ENCODE measurements at places on chromosomes 12 and 14.
A peak's percentile ranks its signal among the peaks of the same experiment; 100 is the strongest.

- DNase-seq: no peak
These were observed 1.6 kb downstream of the TMEM260 start for GRCh38 chr14:56581041-56581727.

DNA sequence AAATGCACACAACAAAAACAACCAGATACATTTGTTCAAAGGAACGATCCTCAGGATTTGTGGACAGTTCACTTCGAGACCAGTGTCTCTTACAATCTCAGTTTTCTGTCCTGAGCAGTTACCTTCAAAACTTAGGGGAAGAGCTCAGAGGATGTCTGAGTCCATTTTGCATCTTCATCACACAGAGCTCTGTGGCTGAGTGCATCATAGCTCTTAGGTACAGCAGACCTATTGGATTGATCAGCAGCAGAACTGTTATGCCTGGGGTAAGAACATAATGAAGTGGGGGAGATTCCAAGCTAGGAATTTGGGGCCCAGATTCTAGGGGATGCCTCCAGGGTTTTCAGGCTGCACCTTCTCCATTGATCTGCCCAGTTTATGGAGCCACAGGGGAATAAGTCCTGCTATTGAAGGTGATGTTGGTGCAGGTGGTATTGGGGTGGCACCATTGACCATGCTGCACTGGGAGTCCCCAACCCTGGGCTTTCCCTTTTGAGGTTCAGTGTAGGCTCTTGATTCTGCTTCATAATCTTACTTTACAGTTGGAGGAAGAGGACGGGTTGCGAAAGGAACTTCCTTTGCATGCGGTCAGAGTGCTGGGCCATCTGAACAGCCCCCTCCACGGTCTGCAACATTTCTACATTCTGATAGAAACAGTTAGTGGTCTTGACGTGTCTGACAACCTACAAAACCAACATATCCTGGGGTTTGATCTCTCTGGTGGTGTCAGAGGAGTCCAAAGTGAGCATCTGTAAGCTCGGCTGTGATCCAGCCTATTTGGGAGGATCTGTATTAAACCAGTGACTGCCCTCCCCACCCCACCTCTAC lies 112.8 kb downstream of the CHST11 start:
- DNase-seq: peak; percentile 93

DNA sequence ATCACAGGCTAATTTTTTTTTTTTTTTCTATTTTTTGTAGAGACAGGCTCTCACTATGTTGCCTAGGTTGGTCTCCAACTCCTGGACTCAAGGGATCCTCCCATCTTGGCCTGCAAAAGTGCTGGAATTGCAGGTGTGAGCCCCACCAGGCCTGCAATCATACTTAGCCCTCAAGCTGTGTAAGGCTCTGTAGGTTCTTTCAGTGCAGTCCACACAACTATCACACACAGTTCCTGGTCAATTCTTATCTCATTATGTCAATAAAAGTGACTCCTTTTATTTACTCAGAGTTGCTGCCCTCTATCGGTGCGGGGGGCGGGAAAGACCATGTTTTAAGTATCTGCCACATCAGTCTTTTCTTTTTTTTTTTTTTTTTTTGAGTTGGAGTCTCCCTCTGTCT lies 29.0 kb downstream of the SLC2A3 start:
- DNase-seq: no peak

- peak; percentile 32 for DNase-seq
These were observed 52.9 kb downstream of the ISCA2 start for GRCh38 chr14:74546416-74546815.

GRCh38 chr12:94202245-94203180 lies 54.1 kb downstream of the PLXNC1 start:
- no peak for DNase-seq

GRCh38 chr14:97641827-97642226 lies 844.6 kb downstream of the VRK1 start:
- DNase-seq: no peak

- no peak for DNase-seq
These were observed 8.2 kb downstream of the TAS2R7 start for GRCh38 chr12:10794222-10794621.

- DNase-seq: no peak
These were observed 31.7 kb downstream of the WDR20 start for GRCh38 chr14:102171173-102172020.

DNA sequence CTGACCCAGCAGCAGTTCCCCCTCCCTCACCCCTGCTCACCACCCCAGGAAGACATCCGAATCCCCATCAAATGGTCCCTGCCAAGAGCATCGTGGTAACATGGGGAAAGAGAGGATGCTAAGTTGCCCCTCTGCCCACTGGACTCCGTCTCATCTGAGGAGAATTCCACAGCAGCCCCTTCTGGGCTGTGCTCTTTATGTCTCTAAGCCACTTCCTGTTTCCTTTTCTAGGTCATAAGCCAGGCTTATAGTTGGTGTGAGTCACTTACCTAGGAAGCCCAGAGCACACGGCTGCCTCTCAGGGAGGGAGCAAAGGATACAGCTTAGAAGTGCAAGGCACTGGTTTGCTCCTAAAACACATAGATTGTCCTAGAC lies 76.0 kb downstream of the VCPKMT start:
- peak; percentile 72 for DNase-seq

- DNase-seq: no peak
These were observed 108.7 kb downstream of the DIP2B start for GRCh38 chr12:50613463-50613862.

DNA sequence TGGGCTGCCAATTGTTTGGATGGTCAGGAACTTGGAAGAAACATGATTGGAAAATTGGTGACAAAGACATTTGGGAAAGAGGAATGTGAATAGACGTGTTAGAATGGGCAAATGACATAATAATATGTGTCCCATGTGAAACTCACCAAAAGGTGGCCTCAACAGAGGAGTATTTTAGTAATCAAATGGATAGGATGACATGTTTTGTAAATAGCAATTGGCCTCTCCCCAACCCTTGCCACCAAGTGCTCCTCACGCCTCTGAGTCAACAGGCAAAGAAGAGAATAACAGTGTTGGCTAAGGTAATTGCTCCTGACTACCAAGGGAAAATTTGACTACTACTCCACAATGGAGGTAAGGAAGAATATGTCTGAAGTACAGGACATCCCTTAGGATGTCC lies 81.4 kb downstream of the ATXN7L3B start:
- no peak for DNase-seq

GRCh38 chr14:58191763-58192601 lies 8.0 kb upstream of the ACTR10 start:
- DNase-seq: no peak

GRCh38 chr12:119659289-119659897 lies 8.5 kb upstream of the PRKAB1 start:
- DNase-seq: peak; percentile 67

DNA sequence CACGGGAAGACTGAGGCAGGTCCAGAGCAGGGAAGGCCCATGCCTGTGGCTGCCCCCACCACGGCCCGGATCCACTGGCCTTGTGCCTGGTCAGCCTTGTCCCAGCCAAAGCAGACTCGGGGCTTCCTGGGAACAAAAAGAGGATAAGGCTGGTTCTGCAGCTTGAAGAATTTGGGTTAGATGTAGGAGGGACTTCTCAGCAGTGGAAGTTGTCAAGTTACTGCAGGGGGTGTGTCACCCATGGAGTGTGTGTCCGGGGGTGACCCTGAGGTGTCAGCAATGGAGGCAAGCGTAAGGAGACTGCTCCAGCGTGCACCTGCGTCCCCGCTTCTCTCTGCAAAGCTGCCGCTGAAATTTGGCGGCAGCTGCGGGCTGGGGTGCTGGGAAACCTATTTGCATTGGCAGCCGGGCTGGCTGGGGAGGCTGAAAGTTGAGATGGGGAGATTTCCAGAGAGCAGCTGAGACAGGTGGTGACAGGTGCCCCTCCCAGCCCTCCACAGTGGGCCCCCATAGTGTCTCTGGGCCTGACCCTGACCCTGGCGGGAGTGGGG lies 12.5 kb upstream of the TNFAIP2 start:
- no peak for DNase-seq

DNA sequence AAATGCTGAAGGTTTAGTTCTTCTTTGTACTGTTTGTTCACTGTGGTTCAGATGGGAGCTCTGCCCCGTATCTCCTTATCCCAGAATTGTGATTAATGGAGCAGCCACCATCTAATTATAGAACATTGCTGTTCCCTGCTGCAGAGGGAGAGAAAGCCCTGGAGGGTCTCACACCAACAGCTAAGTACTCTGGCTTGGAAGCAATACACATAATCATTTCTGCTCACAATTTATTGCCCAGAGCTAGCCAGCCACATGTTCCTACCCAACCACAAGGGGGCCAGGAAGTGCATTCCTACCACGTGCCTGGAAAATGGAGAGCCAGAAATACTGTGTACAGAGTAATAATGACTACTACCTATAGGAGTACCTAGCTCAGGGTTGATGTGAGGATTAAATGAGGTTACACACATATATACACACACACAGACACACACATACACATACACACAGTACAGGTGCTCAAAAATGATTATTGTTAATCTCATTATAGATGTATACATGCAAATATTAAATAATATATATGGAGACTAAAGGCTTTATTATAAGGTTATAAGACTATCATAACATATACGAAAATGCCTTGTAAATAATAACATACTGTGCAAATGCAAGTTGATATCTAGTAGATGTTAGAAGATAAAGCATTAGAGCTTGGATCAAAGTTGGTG lies 22.3 kb downstream of the MSRB3 start:
- DNase-seq: no peak

DNA sequence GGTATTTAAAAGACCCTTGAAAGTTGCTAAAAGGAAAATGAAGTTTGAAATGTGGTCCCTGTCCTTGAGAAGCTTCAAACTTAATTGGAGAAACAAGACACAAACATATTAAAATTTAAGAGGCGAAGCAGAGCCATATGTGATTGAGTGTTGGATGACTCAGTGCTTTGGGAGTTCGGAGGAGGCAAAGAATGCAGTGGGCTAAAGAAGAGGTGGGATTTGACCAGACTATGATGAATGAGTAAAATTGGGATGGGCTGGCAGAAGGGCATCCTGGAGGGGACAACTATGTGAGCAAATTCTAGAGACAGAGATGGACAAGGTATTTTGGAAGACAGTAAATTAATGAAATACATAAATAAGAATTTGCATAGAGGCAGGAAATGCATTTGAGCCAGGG lies 358.6 kb downstream of the EGLN3 start:
- DNase-seq: no peak

GRCh38 chr12:14841761-14842160 lies 1.6 kb downstream of the ART4 start:
- no peak for DNase-seq

DNA sequence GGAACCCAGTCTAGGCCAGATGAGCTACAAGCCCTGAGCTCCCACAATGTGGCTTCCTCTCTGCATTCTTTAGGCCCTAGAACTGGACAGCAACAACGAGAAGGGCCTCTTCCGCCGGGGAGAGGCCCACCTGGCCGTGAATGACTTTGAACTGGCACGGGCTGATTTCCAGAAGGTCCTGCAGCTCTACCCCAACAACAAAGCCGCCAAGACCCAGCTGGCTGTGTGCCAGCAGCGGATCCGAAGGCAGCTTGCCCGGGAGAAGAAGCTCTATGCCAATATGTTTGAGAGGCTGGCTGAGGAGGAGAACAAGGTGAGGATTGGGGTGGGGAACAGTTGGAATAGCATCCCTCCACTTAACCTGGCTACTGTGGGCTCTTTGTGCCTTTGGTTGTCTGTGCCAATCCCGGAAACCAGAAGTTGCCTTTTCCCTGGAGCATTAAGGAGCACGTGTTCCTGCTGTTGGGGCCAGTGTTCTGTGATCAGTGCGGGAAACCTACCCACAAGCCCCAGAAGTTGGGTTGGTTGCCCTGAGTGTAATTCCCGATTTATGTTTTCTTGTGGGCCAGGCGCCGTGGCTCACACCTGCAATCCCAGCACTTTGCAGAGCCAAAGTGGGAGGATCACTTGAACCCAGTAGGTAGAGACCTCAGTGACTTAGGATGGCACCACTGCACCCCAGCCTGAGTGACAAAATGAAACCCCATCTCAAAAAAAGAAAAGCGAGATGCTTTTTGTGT lies 6.4 kb downstream of the FKBP4 start:
- DNase-seq: no peak

DNA sequence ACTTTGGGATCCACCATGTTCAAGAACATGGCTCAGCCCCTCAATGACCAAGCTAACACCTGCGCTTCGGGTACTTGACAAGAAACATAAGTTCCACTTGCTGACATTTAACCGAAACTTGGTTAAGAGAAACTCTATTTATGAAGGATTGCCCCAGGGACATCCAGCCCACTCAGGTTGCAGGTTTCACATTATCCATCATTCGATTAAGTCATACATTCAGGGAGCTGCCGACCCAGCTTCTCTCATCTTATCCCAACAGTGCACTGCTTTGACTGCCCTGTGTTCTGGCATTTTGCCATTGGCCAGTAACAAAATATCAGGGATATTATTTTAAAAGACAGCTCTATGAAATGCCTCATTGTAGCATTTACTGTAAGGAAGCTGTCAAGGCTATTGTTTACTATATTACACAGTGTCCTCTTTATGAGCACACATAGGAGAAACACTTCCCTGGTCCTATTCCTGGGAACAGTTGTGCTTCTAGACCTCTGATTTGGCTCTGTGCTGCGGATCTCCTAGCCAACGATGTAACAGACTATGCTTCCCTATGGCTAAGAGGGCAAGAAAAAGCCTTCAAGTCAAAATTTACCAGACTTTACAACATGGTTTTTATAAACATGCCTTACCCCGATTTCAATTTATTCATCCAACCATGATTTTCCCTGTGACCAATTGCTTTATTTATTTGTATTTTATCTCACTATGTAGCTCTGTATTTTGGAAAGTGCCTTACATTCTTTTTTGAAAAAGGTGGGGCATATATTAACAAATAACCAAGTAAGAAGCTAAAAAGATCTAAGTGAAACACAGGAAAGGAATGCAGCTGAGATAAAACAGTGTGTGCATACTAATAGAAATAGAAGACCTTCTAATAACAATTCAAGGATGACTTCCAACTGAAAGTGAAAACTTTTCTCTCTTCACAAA lies 109.3 kb downstream of the ITPR2 start:
- DNase-seq: no peak

DNA sequence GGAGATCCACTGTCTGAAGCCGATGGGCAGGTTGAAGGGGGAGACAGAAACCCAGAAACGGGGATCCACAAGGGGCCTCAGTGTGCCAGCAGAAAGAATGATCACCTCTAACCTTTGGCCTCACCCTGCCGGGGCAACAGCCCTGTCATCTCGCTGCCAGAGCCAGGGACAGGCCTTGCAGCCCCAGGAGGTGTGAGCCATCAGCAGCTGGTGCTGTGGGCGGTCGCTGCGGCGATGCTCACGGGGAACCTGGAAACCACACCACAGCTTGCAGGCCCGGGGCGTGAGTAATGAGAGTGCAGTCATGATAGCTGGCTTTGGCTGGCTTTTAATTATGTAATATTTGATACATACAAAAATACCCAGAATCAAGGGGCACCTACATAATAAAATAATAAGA lies 4.7 kb upstream of the TTC7B start:
- peak; percentile 89 for DNase-seq

- no peak for DNase-seq
These were observed 57.3 kb upstream of the E2F7 start for GRCh38 chr12:77122661-77123060.

GRCh38 chr14:57578801-57579200 lies 85.1 kb upstream of the CCDC198 start:
- no peak for DNase-seq

GRCh38 chr12:109359131-109359690 lies 11.5 kb downstream of the MYO1H start:
- no peak for DNase-seq

Data from natural killer cell treated with Interleukin-12 subunit alpha and Interleukin-12 subunit beta and Interleukin-15 and Interleukin-18, amount 100 ng/mL, for 72 hours (primary cell).